Amniotic stem cell (primary cell): ENCODE measurements at places on chromosomes 12 and 14.

DNA sequence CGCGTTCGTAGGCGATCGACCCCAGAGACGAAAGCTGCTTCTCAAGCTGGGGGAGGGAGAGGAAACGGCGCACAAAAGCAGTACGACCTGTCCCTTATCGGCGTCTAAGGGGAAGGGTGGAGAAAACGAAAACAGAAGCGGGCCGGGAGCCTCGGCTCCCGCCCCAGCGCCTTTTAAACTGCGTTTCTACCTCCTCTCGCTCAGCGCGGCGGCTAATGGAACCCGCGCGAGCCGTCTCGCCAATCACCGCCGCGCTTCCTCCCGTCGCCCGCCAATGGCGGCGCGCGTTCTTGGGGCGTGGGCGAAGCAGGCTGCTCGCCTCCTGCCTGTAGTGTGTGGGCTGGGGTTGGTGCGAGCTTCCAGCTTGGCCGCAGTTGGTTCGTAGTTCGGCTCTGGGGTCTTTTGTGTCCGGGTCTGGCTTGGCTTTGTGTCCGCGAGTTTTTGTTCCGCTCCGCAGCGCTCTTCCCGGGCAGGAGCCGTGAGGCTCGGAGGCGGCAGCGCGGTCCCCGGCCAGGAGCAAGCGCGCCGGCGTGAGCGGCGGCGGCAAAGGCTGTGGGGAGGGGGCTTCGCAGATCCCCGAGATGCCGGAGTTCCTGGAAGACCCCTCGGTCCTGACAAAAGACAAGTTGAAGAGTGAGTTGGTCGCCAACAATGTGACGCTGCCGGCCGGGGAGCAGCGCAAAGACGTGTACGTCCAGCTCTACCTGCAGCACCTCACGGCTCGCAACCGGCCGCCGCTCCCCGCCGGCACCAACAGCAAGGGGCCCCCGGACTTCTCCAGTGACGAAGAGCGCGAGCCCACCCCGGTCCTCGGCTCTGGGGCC lies at the start of gene TMPO:
TMPO (plus strand) TSS at position 304 of the 824 bp plus-strand sequence; CDS start at position 582, 278 bp downstream.
- DNase-seq, result peak; percentile 82

- DNase-seq, result no peak
Measured at GRCh38 chr12:6791931-6792520, 2.7 kb downstream of the CD4 start.

DNA sequence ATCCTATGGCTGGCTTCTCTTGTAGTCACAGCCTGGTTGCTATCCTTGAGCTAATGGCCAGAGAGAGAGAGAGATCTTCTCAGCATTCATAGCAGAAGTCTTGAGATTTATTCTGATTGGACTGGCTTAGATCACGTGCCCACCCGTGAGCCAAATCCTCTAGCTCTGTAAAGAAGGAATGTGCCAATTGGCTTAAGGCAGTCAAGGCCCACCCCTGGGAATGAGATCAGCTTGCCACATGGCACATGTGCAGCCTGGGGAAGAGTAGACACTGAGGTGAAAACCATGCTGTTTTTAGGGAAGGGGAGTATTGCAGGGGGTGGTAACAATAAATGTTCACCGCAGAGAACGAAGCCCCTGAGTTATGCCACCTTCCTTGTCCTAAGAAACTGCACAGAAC lies 36.3 kb downstream of the PLEKHG7 start:
- DNase-seq, result no peak

DNA sequence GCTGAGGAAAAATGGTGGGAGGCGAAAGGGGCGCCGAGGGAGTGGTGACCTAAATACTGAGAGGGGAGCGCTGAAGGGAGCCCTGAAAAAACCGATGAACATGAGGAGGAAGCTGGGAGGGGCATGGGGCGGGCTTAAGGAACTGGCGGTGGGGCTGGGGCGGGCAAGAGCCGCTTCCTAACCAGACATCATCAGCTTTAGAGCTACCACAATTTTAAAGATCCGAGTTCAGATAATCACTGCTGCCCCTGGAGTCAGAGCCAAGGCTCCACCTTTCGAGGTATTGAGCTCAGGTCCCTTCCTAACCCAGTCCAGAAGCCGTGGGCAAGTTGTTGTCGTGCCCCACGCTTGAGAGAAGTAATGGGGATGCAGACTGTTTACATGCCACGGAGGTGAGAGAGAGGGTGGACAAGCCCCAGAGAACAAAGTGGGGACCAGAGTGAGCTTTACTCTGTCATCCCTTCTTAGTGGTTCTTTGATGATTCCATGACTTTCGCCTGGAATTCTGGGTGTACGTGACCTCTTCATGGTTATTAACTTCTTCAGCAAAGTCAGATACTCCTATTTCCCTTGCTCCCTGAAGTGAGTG lies 393 bp downstream of the ORMDL2 start:
- DNase-seq, result peak; percentile 72

DNA sequence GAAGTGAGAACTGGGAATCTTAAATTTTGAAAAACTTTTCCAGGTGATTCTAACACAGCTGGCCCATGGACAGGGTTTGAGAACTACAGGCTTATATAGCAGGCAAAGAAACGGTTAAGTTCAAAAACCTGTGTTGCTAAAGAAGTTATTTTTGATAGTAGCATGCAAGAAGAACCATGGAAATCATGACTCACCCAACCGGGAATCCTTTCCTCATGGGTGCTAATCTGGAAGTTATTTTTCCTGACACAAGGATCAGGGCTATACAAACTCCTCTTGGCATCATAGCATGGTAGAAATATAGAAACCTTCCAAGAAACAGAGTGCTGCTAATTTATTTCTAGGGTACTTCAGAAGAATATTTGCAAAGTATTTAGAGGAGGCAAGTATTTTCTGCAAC lies 588.7 kb downstream of the CCER1 start:
- peak; percentile 56 for DNase-seq

- DNase-seq, result no peak
Measured at GRCh38 chr14:85332401-85332800, 197.5 kb upstream of the FLRT2 start.

DNA sequence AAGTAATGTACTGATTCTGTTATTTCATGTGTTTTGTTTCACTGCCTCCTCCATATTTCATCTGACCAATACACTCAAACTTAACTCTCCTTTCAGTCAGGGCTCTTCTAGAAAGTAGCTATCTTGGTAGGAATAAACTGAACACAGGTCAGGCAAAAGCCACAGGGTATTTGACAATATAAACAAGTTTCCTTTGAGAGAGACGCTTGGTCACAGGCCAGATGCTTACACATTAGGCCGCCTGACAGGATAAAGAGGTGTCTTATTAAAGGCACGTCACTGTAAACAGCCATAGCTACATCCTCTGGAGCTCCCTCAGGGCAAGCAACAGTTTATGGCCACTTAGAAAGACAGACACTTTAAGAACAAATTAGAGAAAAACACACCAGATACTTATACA lies 607.5 kb downstream of the SLC6A15 start:
- DNase-seq, result no peak

DNA sequence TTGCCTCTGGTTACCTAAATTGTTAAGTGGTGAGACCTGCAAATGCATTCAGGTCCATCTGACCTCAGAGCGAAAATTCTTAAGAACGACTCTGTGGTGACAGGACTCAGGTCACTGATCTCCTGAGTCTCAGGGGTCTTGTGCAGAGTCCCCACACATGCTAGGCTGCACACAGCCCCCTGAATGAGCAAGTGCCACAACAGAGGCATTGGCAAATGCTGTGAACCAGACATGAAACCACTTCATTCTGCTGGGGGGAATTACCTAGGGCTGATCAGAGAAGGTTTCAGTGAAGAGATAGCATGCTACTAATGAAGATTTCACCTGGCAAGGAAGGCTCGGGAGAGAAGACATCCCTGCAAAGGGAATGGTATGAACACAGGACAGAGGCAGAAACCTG lies 281.6 kb downstream of the ITPR2 start:
- no peak for DNase-seq

- no peak for DNase-seq
Measured at GRCh38 chr14:47772652-47773051, 97.2 kb upstream of the MDGA2 start.

DNA sequence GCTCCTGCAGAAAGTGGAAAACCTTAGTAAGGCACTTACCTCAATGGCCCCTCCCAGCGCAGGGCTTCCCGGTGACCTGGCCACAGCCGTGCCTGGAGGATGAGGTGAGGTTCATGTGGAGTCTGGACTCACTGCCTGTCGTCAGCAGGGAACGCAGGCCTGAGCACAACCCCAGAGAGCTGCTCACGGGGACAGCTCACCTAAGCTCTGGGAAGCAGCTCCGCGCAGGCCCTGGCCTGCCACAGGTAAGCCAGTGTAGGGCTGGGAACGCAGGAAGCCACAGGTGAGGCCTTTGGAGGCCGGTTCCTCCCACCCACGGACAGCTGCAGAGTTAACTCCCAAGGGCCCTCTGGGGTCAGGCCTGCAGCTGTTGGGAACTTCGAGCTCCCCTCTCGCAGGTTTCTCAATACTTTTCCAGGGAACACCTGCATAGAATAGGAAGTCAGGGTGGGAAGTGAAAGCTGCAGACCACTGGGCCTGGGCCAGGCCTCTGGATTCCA lies 32.7 kb downstream of the ANAPC7 start:
- no peak for DNase-seq

- peak; percentile 68 for DNase-seq
Measured at GRCh38 chr14:96146131-96146771, 58.4 kb upstream of the BDKRB2 start.

DNA sequence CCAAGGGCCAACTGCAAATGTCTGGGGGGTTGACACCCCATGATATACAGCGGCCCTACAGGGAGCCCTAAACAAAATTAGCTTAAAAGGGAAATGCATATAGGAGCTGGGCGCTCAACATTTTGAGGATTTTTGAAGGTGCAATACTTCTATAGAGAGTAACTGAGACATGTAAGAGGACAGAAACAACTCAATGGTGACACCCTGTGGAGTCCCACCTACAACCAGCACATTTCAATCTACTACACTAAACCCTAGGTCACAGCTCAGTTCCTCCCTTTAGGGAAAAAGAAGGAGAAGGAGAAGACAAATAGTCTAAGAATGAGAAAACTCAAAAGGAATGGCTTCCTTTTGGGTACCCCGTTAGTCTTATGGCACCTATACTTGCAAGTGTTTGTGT lies 1010.5 kb upstream of the NOVA1 start:
- DNase-seq, result no peak

DNA sequence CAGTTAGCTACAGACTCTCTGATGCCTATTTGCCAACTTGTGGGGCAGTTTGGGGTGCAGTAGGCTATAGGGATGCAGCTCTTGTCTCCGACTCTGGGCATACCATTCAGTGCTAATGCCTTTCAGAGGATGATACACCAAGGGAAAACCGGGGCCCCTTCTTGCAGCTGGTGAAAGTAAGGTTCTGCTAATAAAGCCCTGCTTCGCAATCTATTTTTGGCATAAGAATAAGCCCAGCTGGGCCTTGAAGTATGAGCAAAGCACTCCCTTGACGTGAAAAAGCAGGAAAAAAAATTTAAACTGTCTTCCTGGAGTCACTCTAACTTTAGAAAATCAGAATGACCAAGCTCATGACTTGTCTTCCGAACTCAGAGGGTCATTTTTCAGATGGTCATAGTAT lies 124.1 kb upstream of the RBM19 start:
- DNase-seq, result no peak

- DNase-seq, result no peak
Measured at GRCh38 chr12:22110176-22110575, 64.2 kb downstream of the CMAS start.

- DNase-seq, result no peak
Measured at GRCh38 chr12:39103552-39104165, 198.3 kb upstream of the CPNE8 start.

DNA sequence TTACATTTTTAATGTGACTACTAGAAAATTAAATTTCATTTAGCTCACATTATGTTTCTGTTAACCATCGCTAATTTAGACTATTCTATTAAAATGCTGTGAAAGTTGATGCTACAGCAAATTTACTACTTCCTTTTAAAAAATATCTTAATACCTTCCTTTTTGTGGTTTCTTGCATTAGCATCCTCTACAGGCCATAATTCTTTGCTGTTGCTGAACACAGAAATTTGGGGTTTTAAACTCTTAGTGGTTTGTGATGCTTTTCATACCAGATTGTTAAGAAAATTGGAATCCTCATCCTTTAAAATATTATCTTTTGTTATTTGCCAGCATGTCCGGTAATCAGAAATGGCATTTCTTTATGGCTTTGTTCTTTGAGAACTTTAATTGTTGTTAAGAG lies 18.1 kb downstream of the WNK1 start:
- no peak for DNase-seq

DNA sequence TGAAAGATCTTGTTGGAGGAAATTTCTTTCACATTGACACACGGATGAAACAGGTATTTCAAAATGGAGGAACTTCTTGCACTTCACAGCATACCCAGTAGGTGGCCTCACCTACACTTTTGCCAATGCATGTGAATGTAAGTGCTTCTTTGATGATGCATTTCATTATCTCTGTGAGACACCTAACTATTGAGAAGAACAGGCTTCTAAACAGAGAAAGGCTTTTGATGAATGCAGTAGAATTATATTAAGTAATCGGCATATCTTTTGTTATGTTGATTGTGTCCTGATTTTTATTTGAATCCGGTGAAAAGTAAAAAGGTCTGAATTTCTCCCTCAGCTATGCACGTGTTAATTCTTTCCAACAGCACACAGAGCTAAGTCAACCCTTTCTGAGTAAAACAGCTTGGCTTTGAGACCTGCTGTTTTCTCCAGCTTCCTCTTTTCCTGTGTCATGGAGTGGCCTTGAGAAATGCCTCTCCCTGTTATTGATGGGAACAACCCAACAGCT lies 399.0 kb downstream of the NAV3 start:
- no peak for DNase-seq

DNA sequence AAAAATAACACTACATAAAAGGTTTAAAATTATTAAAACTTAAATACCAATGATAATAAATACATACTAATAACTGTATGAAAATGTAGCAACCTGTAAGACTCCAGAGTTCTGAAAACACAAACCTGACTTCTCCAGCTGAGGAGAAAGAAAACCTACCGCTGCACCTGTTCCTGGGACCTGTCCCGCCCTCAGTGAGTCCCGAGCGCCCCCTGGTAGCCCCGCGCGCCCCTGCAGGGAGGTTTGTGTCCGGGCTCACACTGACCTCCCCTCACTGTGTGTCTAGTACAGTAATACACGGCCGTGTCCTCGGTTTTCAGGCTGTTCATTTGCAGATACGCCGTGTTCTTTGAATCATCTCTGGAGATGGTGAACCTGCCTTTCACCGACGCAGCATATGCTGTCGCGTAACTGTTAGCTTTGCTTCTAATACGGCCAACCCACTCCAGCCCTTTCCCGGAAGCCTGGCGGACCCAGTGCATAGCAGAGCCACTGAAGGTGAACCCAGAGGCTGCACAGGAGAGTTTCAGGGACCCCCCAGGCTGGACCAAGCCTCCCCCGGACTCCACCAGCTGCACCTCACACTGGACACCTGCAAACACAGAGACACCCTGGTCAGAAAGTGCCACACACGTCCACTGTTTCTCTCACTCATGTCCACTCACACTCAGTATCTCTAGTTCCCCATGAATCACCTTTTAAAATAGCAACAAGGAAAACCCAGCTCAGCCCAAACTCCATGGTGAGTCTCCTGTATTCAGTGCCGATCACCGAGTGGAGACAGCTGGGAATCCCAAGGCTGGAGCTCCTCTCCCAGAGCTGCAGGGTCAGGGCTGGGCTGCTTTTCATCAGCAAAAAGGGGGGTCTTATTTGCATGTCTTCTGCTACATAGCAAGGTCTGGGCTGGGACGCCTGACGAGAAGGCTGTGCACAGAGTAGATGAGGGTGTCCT lies 1276.3 kb downstream of the TMEM121 start:
- no peak for DNase-seq
